ENCODE measurements at places on chromosomes 7 and 10.

- DNase-seq: no peak
These were observed 186.5 kb upstream of the SLC25A13 start for GRCh38 chr7:96508371-96508770.

- no peak for DNase-seq
These were observed 218.6 kb upstream of the INHBA start for GRCh38 chr7:41921453-41921981.

- DNase-seq: no peak
These were observed 47.0 kb downstream of the CCDC71L start for GRCh38 chr7:106613848-106614560.

DNA sequence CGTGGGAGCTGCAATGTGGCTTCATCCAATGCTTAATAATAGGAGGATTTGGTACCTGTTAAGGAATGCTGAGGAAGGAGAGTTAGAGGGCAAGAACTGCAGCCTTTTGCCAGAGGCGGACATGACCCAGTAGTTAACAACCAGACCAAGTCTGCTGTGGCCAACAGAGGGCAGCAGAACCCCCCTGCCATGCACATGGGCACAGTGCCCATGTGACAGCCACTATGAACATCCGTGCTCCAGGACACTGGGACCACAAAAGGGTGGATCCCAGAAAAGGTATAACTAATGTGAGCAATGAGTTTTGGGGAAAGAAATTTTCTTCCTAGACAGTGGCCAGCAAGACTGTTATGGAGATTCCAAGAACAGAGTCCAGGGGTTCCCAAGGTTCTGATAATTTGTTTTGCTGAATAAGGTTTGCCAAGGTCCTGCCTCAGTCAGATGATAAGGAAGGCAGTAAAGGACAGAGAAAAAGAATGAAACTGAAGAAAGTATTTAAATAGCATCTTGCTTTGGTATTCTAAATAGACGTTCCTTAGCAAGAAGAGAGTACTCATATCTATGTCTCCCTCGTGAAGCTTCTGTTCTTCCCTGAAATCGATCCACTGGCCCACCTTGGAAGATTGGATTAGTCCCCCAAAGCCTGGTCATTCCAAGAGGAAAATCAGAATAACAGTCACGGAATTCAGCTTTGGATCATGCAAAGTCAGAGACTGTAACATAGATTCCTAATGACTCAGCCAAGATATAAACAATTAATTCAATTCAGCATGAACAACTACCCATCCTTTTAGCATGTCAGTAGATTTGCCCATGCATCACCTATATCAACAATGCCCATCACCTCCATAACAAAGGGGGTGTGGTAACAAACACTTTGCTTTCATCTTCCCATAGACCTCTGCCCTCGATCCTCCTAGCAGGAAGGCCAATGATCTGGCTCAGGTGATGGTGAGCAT is 56.0 kb downstream of the LGI1 start:
- DNase-seq: peak; percentile 24

- DNase-seq: no peak
These were observed 420.2 kb upstream of the NFE2L3 start for GRCh38 chr7:25731846-25732245.

DNA sequence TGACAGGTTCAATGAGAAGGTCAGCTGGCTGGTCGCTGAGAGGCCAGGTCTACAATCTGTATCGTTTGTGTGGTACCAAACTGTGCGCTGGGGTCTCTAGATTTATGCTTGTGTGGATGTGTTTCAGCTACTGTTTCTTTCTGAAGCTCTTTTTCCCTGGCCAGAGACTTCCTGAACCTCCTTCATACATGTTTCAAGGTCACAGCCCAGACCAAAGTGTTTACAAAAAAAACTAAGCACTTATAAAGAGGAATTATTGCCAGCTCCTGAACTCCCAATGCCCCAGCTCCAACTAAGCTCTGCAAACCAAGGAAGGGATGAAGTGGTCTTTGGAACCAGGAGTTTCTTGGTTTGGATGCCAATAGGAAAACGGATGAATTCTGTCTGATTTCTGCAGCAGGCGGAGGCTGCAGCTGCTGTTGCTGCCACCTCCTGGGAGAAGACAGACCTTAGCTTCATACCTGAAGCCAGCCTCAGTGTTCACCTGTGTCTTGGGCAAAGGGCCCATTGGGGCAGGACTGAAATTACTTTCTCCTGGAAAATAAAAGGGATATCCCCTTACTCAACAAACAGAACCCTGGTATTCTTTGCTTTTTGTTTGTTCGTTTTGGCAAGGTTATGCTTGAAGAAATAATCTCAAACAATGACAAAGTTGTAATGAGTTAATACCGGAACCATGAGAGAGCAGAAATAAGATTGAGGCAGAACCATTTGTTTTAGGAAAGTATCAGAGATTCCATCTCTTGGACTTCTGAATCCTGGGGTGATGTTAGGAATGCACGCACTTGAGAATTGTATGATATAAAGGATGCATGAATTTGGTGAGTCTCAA is 24.6 kb upstream of the MKLN1 start:
- no peak for DNase-seq

GRCh38 chr10:44845361-44846175 is 65.6 kb upstream of the TMEM72 start:
- no peak for DNase-seq

DNA sequence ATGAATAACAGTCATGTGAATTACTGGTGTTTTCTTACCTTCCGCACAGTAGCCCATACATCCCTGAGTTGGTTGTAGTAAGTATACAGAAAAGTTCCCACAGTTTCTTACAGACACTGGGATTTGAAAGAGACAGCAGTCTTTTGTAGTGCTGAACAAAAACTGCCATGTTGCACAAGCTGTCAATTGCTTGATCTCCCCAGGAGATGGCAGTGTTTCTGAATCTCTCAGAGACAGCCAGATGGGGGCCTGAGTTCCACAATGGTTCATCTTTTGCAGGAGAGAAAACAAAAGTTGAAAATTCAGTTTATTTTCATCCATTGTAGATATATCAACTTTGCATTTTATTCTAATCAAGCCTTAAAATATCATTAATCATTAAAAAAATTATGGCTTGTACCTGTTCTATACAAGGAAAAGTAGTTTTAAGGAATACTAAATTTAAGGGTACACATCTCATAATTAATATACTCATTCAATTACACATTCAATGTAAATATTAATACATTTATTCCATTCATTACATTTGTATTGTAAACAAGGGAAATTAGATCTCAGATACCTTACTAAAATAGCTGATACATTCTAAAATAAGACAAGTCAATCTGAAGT is 14.5 kb downstream of the VWDE start:
- DNase-seq: peak; percentile 13

DNA sequence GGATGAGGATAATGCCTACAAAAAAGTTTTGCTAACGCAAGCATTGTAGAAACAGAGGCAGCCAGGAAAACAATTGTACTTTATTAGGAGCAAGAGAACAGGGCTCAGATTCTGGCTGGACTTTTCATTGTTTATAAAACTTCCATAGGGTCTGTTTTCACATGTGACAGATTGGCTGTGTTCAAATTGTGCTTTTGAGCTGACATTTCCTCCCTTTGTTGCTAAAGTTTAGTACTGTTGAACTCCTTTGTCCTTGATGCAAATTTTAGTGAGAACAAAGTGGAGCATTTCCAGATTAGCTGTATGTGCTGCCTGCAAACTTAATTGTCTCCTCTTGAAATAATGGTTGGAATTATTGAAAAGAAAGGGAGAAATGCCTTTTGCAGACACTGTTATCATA is 221.0 kb upstream of the FZD1 start:
- no peak for DNase-seq

DNA sequence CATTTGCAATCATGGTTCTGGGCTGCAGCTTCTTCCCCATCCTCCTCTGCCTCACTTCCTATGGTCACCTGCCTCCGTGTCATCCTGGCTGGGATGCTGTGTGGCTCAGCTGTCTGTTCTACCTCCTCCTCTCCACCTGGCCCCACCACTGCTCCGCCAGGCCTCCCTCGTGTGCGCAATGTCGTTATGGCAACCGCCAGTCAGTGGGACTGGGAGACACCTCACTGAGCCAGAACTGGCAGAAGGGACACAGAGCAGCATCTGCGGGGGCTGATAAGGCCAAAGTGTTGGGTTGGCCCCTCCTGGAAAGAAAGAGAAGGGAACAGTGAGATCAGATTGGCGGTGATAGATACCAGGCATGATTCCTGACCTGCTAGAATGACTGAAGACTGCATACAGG is 527.5 kb downstream of the INHBA start:
- no peak for DNase-seq

GRCh38 chr7:41970941-41971340 is 266.1 kb downstream of the GLI3 start:
- DNase-seq: no peak

DNA sequence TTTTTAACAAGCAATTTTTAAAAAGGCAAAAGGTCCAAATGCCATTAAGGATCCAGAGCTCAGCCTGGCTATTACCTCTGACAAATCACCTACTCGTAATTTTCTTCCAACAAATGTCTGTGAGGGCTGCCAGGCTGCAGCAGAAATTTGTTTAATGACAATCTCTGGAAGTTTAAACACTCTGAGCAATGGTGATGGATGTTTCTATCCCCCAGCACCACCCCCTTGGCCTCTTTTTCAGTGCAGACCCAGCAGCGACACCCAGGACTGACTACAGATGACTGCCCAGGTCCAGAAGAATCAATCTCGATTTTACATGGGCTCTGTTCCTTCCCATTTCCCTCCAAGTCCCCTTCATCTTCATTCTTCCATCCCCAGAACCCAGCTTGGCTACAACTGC is 201.4 kb upstream of the AOAH start:
- DNase-seq: no peak

GRCh38 chr7:120502132-120502531 is 229.2 kb downstream of the KCND2 start:
- DNase-seq: no peak

- DNase-seq: no peak
These were observed 305.1 kb upstream of the PITRM1 start for GRCh38 chr10:3477683-3478082.

- DNase-seq: no peak
These were observed 44.8 kb downstream of the MALSU1 start for GRCh38 chr7:23343806-23344475.

GRCh38 chr7:50857804-50858489 is 75.3 kb upstream of the GRB10 start:
- no peak for DNase-seq

- DNase-seq: no peak
These were observed 35.7 kb downstream of the LHPP start for GRCh38 chr10:124497196-124497881.

GRCh38 chr7:115125750-115126149 is 203.9 kb downstream of the MDFIC start:
- DNase-seq: no peak

- DNase-seq: no peak
These were observed 9.4 kb upstream of the ANKRD1 start for GRCh38 chr10:90930070-90930837.

DNA sequence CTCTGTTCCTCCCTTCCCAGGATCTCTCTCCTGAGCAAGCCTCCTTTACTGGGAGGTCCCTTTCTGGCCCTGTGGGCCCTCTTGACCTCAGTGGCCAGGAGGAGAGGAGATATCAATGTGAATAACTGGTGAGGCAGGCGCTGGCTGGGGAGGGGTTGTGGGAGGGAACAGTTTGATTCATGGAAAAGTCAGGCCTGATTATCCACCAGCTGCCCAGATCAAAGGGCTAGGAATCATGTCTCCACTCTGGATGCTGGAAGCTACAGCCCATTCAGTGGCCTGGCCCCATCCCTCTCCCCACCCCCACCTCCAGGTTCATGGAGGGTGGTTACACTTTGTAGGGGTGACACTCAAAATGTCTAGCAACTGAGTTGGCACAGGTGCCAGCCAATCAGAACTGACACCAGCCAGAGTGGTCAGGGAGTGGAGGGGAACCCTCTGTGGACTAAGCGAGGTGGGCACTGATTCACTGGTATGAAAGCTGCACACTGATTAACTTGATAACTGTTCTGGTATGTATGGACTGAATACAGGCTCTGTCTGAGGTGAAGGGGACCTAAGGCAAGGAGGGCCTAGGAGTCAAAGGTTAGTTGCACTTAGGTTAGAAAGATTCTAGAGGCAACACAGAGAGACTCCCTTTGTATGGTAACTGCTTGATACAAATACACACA is 4.8 kb downstream of the PRRT4 start:
- DNase-seq: no peak

DNA sequence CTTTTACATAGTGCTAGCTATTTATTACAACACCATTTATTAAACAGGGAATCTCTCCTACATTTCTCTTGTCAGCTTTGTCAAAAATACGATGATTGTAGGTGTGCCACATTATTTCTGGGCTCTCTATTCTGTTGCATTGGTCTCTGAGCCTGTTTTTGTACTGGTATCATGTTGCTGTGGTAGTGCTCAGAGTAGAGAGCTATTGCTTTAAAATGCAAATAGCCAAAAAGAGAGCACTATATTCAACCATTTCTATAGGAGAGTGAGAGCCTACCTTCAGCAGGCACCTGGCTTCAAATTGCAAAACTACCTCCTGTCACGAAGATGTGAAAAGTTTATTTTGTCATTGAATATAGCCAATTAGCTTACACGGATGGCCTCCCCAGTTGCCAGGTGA is 8.1 kb downstream of the ZNF92 start:
- no peak for DNase-seq

- DNase-seq: no peak
These were observed 254.4 kb upstream of the CNTNAP2 start for GRCh38 chr7:145862212-145862611.

DNA sequence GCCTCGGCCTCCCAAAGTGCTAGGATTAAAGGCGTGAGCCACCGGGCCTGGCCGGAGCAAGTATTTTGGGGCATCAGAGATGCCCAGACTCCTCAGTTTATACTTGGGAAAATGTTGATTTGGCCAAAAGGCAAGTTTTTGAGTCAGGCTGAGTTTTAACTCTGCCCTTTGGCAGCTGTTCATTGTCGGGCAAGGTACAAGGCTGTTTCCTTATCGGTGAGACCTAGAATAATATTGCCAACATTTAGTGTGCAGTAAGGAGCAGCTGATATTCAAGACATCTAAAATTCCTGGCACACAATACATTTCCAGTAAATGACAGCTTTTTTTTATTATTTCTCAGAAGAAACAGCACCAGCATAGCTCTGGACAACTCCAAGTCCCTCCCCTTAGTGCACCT is 147.6 kb upstream of the C7orf33 start:
- DNase-seq: no peak

DNA sequence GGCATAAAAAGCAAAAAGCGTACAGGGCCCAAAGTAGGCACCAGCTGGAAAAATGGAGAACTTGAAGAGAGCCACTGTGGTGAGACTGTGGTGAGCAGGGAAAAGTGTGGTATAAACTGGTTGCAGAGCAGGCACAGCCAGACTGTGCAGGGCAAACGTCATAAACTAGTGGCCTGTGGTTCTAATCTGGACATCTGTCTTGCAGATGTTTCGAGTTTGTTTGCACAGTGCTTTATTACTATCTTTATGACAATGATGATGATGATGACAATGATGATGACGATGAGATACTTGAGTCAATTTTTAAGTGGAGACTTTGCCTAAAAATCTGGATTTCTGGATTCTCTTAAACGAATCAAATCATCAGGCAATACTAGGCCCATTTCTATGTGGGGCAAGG is 45.7 kb downstream of the SEMA3C start:
- DNase-seq: no peak

Measured in nucleus accumbens (tissue), 56 donors.